Activated naive CD4-positive, alpha-beta T cell treated with Interleukin-2 at 50 U/mL for 16 hours (primary cell): ENCODE measurements at places on chromosomes 16 and 17.

- DNase-seq: no peak
These were observed 9.9 kb downstream of the COL1A1 start for GRCh38 chr17:50191359-50192143.

DNA sequence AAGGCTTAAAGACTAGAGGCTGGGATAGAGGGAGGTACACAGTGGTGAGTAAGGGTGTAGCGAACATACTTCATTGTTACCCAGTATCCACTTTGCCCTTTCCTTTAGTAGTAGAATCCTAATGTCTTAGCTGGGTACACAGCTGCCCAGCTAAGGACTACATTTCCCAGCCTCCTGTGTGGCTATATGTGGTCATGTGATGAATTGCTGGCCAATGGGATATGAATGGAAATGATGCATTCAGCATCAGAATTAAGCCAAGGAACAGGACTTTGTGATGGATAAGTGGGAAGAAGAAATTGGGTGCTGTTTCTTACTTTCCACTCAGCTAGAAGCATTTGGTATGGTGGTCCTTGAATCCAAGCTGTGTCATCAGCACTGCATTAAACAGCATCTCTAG is 55.9 kb downstream of the FOXL1 start:
- DNase-seq: no peak

DNA sequence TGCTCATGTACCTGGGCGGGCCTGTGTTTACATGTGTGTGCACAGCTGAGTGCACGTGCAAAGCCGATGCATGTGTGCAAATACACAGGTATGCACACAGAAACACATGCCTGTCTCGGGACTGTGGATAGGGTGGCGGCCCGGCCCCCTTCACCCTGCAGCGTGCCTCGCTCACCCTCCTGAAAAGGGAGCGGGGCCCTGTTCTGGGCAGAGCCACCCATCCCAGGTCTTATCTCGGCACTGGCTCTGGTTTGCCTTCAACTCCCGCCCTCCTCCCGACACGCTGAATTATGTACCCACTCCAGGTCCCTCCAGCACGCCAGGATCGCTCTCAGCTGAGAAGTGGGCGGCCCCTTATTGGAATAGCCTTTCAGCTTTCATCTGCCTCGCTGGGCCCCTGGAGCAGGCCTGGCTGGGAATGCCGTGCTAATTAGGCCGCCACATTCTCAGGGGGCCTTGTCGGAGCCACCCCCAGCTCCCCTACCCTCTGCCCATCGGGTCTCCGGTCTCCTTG is 77.8 kb downstream of the RTN4RL1 start:
- no peak for DNase-seq

- DNase-seq: no peak
These were observed 104.7 kb downstream of the COPRS start for GRCh38 chr17:31754239-31754945.

- no peak for DNase-seq
These were observed 344.3 kb downstream of the WWOX start for GRCh38 chr16:78443542-78444364.

GRCh38 chr16:67213197-67214019 is 13.5 kb upstream of the TMEM208 start:
- DNase-seq: no peak

DNA sequence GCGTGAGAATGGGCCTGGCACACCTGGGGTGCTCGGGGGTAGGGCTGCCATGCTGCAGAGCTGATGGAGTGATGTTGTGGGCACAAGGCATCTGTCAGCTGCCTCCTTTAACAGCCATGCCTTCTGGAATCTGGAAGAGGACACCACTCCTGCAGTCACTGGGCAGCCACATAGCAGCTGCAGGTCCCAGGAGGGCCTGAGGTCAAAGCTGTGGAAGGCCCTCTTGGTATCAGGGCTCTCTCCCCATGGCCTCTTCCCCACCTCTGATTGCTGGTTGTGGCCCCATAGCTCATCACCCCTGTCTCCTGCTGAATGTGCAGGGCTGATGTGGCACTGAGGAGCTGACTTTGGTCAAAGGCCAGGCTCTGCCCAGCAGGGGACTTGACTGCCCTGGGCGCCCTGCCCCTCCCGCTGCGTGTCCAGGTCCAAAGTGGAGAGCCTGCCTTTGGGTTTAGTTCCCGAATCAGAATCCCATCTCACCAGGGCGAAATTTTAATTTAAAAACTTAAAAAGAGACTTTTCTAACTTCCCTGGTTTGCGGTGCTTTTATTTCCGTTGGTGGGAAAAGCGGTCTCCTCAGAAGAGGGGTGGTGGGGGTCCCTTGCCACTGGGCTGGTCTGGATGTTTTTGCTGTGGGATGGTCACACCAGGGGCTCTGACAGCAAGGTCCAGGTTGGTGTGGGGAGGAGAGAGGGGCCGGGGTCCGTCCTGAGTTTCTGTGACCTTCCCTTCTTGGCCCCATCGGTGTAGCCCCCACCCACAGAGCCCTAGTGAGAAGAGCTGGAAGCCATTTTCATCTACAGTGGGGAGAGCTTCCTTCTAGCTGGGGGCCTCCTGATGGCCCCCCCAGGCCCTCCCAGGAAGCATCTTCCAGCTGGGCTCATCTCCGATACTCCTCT is 5.9 kb downstream of the UBALD2 start:
- DNase-seq: no peak

- no peak for DNase-seq
These were observed 43.9 kb upstream of the KIFC3 start for GRCh38 chr16:57846078-57846697.

DNA sequence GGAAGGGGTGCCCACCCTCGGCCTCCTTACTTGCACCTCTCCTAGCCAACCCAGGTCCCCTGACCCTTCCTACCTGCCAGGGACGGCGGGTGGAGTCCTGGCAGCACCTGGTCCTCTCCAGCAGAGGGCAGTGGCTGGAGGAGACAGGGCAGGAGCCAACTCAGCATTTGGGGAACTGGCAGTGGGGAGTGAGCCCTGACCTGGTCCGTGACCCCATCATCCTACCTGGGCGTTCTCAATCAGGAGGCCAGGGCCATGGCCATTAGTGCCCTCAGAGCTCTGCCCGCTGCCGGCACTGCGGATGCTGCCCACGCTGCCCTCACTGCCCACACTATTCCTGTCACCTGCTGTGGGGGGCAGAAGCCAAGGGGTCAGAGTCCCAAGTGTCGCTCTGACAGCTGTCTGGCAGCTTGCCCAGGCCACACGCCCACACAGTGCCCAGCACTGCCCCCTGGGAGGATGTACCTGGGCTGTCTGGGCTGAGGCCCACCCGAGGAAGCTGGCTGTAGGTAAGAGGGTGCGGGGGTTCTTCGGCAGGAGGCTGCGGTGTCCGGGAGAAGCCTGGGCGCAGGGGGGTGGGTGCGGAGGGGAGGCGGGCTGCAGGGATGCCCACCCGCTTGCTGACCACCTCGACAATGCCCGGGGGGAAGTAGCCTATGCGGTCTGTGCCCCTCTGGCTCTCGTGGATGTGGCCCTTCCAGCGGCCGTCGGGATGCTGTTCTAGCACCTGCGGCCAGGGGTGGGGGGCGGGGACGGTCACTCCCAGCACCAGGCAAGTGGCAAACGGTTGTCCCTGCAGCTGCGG is 10.8 kb downstream of the CASKIN2 start:
- peak; percentile 39 for DNase-seq

DNA sequence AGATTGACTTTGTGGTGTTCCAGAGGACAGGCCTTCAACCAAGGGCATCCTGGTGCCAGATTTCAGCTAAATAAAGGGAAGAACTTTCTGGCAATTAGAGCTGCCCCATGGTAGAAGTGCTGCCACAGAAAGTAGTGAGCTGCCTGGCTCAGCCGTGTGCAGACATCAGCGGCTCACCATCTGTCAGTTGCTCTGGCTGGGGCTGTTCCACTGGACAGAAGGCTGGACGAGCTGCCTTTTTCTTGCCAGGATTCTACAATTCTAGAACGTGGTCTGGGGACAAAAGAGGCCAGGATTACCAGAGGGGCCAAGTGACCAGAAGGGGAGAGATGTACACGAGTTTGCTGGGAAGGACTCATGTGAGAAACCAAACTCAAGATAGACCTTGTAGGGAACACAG is 107.0 kb upstream of the RPL38 start:
- no peak for DNase-seq

GRCh38 chr16:20704281-20704680 is 6.8 kb upstream of the ACSM1 start:
- no peak for DNase-seq

DNA sequence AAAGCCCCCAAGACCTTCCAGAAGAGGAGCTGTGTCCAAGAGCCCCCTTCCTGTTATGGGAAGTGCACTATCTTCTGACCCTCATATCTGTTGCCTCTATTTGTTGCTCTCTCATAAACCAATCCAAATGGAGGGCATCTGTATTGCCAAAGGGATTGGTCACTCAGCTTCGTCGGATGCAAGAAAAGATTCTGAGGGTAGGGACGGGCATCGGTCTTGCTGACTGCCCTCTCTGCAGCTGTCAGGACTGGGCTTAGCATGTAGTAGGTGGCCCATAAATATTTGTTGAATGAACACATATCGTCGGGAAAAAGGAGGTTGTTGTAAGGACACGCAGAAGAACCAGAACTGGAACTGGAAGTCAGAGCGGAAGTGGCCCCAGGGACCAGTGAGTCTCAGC is 44.1 kb downstream of the CCDC42 start:
- no peak for DNase-seq

GRCh38 chr16:24820522-24820921 is 25.2 kb upstream of the SLC5A11 start:
- DNase-seq: no peak

DNA sequence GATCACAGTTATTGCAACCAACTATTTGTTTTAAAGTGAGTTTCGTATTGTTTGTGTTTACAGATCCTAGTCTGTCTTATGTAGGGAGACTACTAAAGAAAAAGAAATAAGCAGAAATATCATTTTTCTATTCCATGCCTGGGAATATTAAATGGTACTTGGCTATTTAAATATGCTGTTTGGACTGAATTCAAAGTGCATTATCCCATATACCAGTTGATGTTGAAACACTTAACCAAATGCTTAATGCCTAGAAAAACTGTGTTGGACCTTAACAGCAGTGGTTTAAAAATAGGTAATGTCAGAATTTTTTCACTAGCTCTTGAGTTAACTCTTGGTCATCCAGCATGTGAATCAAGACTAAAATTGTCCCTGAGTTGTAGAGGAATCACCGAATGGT is 37.5 kb upstream of the TOM1L1 start:
- DNase-seq: no peak

GRCh38 chr17:65086465-65086864 is 29.9 kb upstream of the GNA13 start:
- no peak for DNase-seq

- DNase-seq: peak; percentile 77
These were observed 10.3 kb upstream of the MSL1 start for GRCh38 chr17:40111221-40112128.

GRCh38 chr16:30485818-30486436 is 13.4 kb downstream of the ITGAL start:
- no peak for DNase-seq

DNA sequence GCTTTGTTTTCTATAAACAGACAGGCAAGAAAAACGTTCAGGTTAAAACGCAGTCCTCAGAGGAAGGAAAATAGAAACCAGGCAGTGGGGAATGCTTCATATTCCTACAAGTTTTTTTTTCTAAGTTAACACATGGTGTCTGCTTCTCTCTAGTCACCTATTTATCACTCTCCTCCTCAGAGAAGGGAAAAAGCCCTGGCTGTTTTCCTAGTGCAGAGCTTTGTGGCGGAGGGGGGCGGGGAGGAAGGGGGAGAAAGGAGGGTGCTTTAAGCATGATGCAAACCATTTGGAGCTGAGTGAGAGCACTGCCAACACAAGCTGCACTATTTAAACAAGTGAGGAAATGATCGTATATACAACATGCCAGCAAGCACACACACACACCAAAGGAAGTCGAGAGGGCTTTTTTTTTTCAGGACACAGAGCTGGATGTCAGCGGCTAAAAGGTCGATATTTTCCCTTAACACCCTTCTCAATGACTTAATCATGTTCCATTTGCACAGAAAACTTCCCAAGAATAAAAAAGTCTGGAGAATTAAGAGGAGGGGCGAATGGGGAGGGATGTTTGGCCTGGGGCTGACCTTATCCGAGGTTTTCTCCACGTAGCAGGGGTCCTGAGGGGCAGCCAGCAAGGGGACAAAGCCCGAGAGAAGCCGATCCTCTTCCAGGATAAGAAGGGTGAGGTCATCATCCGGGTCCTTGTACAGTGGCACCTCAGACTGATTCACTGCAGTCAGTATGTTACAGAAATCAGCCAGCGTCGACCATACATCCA is 117.4 kb downstream of the HIC1 start:
- no peak for DNase-seq

- DNase-seq: peak; percentile 34
These were observed 9.9 kb downstream of the CYGB start for GRCh38 chr17:76527430-76528111.

DNA sequence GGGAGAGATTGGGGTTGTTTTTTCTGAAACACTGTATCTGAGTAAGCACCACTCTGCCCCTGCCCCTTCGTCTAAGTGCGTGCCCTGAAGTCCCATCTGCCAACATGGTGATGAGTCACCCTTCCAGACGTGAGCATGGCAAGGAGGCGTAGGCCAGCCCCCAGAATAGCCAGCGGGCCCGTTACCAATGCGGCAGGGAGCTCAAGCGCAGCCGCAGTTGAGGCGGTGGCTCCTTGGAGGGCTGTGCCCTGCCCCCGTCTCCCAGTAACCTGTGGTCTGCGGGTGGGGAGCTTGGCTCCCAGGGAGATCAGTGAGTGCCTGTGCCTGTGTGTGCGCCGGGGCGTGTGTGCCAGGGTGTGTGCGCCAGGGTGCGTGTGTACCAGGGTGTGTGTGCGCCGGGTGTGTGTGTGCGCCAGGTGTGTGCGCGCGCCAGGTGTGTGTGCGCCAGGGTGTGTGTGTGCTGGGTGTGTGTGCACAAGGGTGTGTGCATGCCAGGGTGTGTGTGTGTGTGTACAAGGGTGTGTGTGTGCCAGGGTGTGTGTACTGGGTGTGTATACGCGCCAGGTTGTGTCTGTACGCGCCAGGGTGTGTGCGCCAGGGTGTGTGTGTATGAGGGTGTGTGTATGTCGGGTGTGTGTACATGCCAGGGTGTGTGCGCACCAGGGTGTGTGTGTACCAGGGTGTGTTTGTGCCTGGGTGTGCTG is 98.6 kb upstream of the CHMP6 start:
- peak; percentile 79 for DNase-seq

GRCh38 chr16:66286527-66286926 is 80.0 kb upstream of the CDH5 start:
- DNase-seq: no peak

DNA sequence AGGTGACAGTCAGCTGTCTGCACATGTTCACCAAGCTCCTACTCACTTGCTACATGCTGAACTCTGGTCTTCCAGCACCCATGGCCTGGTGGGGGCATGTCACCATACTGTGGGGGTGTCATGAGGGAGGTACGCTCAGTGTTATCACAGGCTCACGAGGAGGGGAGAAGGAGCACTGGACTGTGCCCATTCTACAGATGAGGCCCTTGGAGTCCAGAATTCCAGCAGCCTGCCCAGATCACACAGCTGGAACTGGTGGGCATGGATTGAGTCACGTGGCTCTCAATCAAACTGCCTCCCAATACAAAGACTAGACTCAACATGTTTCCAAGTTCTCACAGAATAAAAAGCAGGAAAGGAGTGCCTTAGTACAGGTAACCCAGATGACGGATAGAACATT is 10.7 kb downstream of the AXIN2 start:
- DNase-seq: no peak

DNA sequence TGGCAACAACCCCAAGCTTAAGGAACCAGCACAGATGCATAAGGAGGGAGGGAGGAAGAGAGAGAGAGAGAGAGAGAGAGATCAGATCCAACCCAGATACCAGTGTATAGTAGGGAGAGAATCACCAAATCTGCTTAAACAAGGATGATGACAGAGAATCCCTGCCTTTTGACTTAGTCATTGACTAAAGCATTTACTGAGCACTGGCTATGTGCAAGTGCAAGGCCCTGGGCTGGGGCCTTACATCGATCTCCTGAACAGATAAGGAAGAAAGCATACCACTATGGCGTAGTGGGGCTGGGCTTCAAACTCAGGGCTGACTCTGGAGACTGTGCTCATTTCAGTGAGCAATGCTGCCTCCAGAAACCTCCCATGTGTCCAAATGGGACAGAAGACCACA is 15.8 kb downstream of the TSNAXIP1 start:
- DNase-seq: no peak
